ENCODE measurements at places on chromosomes 7 and 10.

DNA sequence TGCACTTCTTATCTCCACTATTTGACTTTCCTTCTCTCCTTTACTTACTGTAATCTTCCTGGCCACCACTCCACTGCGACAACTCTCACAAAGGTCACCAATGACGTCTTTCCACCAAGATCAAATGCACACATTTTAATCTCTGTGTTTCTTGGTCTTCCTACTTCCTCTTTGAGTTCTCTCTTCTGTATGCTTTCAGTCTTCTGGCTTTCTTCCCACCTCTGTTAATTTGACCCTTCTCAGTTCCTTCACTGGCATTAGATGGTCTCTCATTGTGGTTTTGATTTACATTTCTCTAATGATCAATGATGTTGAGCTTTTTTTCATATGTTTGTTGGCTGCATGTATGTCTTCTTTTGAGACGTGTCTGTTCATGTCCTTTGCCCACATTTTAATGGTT, 31.9 kb downstream of the FAM107B start:
- no peak for DNase-seq

DNA sequence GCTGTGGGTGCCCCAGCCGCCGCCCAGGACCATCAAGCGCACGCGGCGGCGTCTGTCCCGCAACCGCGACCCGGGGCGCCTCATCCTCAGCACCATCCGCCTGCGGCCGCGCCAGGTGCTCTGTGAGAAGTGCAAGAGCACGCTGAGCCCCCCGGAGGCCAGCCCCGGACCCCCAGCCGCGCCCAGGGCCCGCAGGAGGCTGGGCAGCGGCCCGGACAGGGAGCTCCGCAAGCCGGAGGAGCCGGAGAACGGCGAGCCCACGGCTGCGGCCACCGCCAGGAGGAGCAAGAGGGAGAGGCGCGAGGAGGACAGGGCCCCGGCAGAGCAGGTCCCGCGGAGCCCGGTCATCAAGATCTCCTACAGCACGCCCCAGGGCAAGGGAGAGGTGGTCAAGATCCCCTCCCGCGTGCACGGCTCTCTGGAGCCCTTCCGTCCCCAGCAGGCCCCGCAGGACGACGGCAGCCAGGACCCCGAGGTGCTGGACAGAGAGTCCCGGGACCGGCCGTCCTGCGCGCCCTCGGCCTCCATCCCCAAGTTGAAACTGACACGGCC, 8.0 kb downstream of the PWWP2B start:
- DNase-seq = no peak

DNA sequence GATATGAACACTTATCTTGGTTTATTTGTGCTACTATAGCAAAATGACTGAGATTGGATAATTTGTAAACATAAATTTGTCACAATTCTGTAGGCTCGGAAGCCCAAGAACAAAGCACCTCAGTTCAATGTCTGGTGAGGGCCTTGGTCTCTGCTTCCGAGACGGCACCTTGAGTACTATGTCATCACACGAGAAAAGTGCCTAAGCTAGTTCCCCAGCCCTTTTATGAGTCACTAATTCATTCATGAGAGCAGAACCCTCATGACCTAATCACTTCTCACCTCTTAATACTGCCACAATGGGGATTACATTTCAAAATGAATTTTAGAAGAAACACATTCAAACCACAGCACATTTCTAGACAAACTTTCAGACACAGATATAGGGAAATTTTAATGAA, 52.0 kb upstream of the PRSS1 start:
- no peak for DNase-seq

DNA sequence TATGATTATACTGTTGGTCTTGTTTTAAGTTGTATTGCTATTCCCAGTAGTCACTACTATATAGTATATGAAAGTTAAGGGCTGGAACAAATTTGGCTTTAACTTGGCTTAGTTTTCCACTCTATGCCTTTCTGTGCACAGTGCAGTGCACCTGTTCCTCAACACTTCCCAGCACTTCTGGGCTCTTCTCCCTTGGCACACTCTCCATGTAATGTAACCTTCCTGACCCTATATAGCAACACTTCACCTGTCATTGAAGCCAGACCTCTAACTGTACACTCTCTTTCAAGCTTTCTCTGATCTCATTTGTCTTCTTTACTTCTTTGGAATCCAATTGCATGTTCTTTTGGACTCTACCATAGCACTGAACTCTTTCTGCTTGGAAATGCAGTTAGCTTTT, 83.9 kb upstream of the SMIM30 start:
- no peak for DNase-seq
